ENCODE measurements at places on chromosomes 4 and X.

DNA sequence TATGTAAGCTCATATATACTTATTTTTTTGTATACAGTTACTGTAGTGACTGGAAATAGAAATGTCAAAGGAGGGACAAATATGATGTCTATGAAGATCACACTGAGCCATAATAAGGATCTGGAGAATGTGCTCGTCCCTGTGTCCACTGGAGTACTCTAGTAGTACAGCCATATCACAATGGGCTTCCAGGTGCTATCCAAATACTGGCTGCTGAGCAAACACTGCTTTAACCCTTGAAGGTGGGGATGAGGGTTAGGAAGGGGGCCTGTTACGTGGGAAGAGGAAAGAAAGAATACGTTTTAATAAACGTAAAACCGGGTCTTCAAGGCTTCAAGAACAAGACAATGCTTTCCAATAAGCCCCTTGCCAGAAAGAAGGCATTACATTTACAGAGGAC lies 29.8 kb upstream of the TMEM150C start:
- DNase-seq, result no peak

DNA sequence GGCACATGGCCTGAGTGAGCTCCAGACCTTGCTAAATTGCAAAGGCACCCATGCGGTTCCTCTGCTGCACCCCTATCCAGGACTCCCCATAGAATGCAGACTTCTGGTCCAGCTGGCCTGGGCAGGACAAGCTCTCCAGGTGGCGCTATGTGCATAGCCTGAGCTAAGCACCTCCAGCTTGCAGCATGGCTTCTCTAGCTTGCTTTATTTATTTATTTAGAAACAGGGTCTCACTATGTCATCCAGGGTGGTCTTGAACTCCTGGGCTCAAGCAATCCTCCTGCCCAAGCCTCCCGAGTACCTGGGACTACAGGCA lies 5.5 kb upstream of the WFS1 start:
- no peak for DNase-seq

DNA sequence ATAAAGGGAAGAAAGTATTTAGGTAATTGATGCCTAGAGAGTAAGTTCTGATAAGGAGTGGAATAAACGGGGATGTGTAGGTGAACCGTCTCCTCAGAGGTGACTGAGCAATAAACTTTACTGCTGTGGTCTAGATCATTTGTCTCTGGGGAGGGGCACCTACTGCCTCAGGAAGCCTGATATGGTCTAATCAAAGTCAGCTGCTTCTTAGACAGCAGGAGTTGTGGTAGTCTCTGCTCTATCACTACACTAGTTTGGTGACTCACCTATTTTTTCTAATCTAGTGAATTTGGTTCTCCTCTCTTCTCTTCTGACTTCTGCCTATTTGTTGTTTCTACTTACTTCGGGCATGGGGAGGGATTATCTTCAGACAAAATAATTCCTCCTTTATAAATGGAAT lies 95.1 kb upstream of the STIM2 start:
- no peak for DNase-seq

DNA sequence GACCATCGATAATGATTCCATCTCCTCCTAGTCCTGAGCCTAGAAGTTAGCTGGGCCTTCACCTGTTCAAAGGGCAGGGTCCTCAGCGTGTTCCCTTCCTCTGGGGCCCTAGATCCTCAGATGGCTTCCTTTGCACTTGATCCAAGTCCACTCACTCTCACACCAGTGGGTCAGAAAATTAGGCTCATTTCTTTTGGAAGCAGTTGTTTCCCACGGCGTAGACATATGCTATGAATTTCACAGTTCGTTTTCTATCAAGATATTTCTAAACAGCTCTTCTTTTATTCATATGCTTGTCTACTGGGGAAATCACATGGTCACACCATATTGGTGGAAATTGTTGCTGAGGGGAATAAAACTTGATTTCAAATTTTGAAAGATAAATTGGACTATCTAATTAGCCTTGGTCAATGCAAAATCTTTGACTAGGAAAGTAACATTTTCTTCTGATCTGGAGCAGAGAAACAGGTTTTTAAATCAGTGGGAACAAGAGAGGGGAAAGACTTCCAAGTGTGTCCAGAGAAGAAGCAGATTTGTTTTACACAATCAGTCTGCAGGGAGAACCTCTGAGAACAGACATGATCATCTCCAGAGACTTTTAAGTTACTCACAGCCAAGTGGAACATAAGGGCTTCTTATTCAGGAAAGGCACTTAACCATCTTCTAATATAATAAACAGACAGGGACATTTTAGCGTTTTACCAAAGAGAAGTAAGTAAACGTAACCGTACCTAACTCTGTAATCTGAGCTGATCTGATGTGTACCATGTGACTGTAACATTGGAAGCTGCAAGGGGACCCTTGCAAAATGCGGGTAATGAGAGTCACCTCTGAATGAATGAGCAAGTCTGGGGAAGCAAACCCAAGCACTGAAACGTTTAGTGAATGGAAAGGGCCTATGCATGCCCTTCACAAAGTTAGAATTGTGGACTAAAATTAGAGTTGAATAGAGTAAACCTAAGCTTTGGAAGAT lies 455.7 kb upstream of the FAT1 start:
- no peak for DNase-seq

- DNase-seq, result no peak
Observed at GRCh38 chr4:8224975-8225625, 26.0 kb downstream of the SH3TC1 start.

- no peak for DNase-seq
Observed at GRCh38 chr4:2949782-2950125, 13.5 kb downstream of the NOP14 start.

GRCh38 chrX:47707031-47707780 lies 48.2 kb upstream of the UXT start:
- no peak for DNase-seq

DNA sequence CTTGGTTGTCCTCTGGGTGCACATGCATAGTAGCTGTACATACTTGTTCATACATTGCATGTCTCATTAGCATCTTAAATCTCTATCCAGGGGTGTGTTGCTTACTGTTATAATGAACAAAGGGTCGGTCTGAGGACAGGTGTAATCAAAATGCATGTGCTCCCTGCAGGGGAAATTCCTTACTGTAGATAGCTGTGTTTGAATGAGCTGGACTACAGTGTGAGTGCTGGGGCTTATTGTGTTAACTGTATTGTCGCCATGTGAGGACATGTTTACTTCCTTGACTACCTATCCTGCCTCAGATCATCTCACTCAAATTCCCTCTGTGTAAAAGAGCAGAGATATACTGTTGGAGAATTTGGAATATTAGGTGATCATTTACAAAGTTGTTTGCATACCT lies 98.7 kb downstream of the KLHL34 start:
- no peak for DNase-seq
